ENCODE measurements at places on chromosomes 13 and 19.

DNA sequence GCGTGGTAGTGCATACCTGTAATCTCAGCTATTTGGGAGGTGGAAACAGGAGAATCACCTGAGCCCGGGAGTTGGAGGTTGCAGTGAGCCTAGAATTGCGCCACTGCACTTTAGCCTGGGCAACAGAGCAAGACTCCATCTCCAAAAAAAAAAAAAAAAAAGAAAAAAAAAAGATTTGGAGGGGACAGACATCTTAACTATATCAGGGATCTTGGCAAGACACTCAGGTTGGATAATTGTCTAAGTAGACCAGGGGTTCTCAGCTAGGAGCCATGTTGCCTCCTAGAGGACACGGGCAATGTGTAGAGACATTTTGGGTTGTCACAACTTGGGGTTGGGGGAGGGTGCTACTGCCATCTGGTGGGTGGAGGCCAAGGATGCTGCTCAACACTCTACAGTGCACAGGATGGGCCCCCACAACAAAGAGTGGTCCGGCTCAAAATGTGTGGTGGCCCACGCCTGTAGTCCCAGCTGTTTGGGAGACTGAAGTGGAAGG is 1.9 kb upstream of the ZNF580 start:
- no peak overlapping the region for H3K4me3 ChIP-seq
- no peak overlapping the region for H3K27ac ChIP-seq
- H3K27me3 ChIP-seq, result no peaks in the 10 kb centered on the region
- H3K36me3 ChIP-seq, result 0 out of 2 replicates have a peak, but pooled peaks cover 3% of the 10 kb centered on the region

- no peak for DNase-seq
- H3K4me3 ChIP-seq, result no peak overlapping the region
- no peaks in the 10 kb centered on the region for H3K27me3 ChIP-seq
- no peaks in the 10 kb centered on the region for H3K36me3 ChIP-seq
- no peak overlapping the region for H3K27ac ChIP-seq
Observed at GRCh38 chr13:36736119-36736726, 62.4 kb downstream of the SERTM1 start.

DNA sequence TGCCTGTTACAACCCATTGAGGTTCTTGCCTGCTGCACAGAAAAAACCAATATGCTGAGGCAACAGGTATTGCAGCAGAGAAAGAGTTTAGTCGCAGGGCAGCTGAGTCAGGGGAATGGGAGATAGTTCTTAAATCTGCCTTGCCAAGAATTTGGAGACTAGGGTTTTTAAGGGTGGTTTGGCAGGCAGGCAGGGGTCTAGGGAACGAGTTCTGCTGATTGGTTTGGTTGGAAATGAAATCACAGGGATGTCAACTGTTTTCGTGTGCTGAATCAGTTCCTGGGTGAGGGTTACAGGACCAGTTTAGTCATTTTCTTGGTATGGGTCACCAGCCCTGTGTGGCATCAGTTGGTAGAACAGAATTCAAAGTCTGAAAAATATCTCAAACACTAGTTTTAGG is 36.6 kb downstream of the PDS5B start:
- H3K4me3 ChIP-seq, result no peak overlapping the region
- DNase-seq, result no peak
- H3K36me3 ChIP-seq, result no peaks in the 10 kb centered on the region
- H3K27ac ChIP-seq, result no peak overlapping the region
- no peaks in the 10 kb centered on the region for H3K4me1 ChIP-seq

GRCh38 chr19:41997121-41997850 is 3.3 kb upstream of the ATP1A3 start:
- H3K4me3 ChIP-seq, result no peak overlapping the region
- H3K4me1 ChIP-seq, result no peaks in the 10 kb centered on the region
- no peaks in the 10 kb centered on the region for H3K36me3 ChIP-seq

- DNase-seq, result no peak
- H3K4me3 ChIP-seq, result no peak overlapping the region
- H3K4me1 ChIP-seq, result no peaks in the 10 kb centered on the region
- H3K36me3 ChIP-seq, result no peaks in the 10 kb centered on the region
Observed at GRCh38 chr19:32309711-32310390, 35.6 kb upstream of the ZNF507 start.

GRCh38 chr19:48415395-48415794 is 21.9 kb downstream of the GRIN2D start:
- peak overlapping the region; percentile 22 for H3K4me3 ChIP-seq
- no peaks in the 10 kb centered on the region for H3K4me1 ChIP-seq
- H3K27me3 ChIP-seq, result no peaks in the 10 kb centered on the region
- DNase-seq, result peak; percentile 91
- H3K36me3 ChIP-seq, result no peaks in the 10 kb centered on the region
- H3K27ac ChIP-seq, result peak overlapping the region; percentile 20

- no peaks in the 10 kb centered on the region for H3K4me1 ChIP-seq
- no peak overlapping the region for H3K27ac ChIP-seq
- H3K4me3 ChIP-seq, result no peak overlapping the region
- H3K36me3 ChIP-seq, result no peaks in the 10 kb centered on the region
- peaks cover 53% of the 10 kb centered on the region for H3K27me3 ChIP-seq
Observed at GRCh38 chr19:41994521-41994971, 516 bp upstream of the ATP1A3 start.

DNA sequence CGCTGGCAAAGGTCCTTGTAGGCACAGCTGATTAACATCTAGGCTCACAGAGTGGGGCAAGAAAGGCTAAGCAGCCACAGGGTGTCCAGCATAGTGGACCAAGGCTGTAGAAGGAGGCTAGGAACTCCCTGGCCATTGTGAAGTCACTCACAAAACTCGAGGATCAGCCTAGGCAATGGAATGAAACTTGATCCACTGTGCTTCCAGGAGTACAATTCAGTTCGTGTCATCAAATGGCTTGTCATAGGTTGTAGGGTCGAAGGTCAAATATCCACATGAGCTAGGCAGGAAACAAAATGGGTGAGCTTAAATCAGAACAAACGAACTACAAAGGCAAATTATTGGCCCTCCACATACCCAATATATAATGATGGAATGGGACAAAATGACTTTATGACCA is 4.4 kb upstream of the FAM187B start:
- H3K36me3 ChIP-seq, result no peaks in the 10 kb centered on the region
- peaks cover 2% of the 10 kb centered on the region for H3K27me3 ChIP-seq
- no peak for DNase-seq
- H3K4me1 ChIP-seq, result no peaks in the 10 kb centered on the region

- no peaks in the 10 kb centered on the region for H3K4me1 ChIP-seq
- peak overlapping the region; percentile 49 for H3K4me3 ChIP-seq
- H3K27me3 ChIP-seq, result no peaks in the 10 kb centered on the region
Observed at GRCh38 chr19:19775891-19776205, 42.9 kb upstream of the ZNF14 start.

DNA sequence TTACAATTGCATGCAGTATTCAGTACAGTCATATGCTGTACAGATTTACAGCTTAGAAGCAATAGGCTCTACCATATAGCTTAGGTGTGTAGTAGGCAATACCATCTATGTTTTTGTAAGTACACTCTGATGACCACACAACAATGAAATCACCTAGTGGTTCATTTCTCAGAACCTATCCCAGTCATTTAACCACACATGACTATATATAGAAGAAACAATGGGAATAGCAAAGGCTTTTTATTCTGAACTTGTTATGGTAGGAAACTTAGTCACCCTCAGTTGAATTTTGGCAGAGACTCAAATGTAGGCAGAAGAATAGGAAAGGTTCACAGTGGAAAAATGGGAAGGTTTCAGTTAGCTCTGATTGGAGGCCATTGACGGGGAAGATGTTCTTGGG is 1075.1 kb upstream of the MIR17HG start:
- H3K27me3 ChIP-seq, result no peaks in the 10 kb centered on the region
- no peak overlapping the region for H3K27ac ChIP-seq
- H3K4me3 ChIP-seq, result no peak overlapping the region
- H3K4me1 ChIP-seq, result no peaks in the 10 kb centered on the region

Measured in RWPE2 (cell line).